ENCODE measurements at places on chromosomes 1 and 21. TPM values are rescaled to one million over a fixed set of nuclear protein-coding genes. Genes with fewer than 3 reads are reported as not detected.

Gene GOLT1A
- total RNA-seq, result 2.4 TPM

Gene PYHIN1
- not detected for total RNA-seq

Gene ELAVL4
- 24.8 TPM for total RNA-seq

Gene FCRL5
- total RNA-seq, result not detected

Gene TFF3
- 2.4 TPM for total RNA-seq

Gene SLAMF8
- 0.17 TPM for total RNA-seq

Gene KMO
- total RNA-seq, result 0.99 TPM

Gene CREB3L4
- 16.5 TPM for total RNA-seq

Gene SDCCAG8
- total RNA-seq, result 73.0 TPM

Gene SPRR2G
- not detected for total RNA-seq

Gene CACNA1E
- 53.7 TPM for total RNA-seq

Gene TPRG1L
- 37.9 TPM for total RNA-seq

Gene WDR77
- total RNA-seq, result 27.3 TPM

Gene ZNF326
- total RNA-seq, result 15.7 TPM

Gene ARHGEF16
- 2.6 TPM for total RNA-seq

Gene MAP1LC3C
- 1.9 TPM for total RNA-seq

Gene MSH4
- 0.44 TPM for total RNA-seq

Gene UBL4B
- total RNA-seq, result not detected

Gene CYP4A11
- 0.72 TPM for total RNA-seq

Gene CFAP45
- 1.3 TPM for total RNA-seq

All from spinal cord (tissue), 10 donors.